ENCODE measurements at places on chromosomes 16 and 17. TPM values are rescaled to one million over a fixed set of nuclear protein-coding genes. Genes with fewer than 3 reads are reported as not detected.

The ASGR1 gene
- 0.43 TPM for total RNA-seq

The SOCS1 gene
- total RNA-seq = 18.4 TPM

The KCNJ18 gene
- not detected for total RNA-seq

The AANAT gene
- not detected for total RNA-seq

The IL17C gene
- total RNA-seq = not detected

The PAGR1 gene
- total RNA-seq = 20.3 TPM

The RAMP2 gene
- total RNA-seq = not detected

The MIS12 gene
- 18.6 TPM for total RNA-seq
